ENCODE measurements at places on chromosomes 13 and 19.
A peak's percentile ranks its signal among the peaks of the same experiment; 100 is the strongest.

DNA sequence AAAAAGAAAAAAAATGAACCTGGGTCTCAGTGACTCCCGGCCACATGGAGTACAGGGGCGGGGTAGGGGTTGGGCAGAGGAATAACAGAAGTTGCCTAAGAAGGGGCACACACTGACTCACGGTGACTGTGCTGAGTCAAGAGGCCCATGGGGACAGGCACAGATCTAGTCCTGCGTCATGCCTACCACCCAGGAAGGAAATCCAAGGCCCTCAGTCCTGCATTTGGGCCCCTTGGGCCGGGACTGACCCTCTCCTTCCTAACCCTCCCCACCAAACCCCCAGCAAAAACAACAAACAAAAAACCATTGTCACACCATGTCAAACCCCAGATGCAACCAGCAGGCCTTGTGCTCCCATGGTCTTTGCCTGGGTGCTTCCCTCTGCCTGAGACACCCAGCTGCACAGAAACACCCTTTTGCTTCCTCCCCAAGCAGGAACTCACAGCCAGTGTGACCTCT, 9.6 kb upstream of the NOTCH3 start:
- DNase-seq: no peak

DNA sequence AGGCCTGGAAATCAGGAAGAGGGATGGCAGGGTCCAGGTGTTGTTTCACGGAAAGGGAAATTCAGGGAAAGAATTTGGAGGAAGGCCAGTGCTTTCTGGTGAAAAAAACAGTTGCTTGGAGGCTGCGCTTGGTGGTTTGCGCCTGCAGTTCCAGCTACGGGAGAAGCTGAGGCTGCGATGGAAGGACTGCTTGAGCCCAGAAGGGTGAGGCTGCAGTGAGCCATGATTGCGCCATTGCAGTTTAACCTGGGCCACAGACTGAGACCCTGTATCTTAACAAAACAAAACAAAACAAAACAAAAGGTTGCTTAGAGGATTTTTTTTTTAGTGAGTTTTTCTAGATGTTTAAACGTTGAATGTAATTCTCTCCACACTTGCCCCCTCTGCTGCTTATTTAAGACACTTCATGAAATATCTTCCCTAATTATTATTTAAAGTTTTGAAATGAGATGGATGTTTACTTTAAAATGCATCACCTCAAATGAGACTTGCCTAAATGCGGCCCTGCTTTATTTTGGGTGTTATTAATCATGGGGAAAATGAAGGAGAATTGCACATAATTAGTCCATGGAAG, 75.4 kb upstream of the TRPC4 start:
- peak; percentile 4 for DNase-seq

DNA sequence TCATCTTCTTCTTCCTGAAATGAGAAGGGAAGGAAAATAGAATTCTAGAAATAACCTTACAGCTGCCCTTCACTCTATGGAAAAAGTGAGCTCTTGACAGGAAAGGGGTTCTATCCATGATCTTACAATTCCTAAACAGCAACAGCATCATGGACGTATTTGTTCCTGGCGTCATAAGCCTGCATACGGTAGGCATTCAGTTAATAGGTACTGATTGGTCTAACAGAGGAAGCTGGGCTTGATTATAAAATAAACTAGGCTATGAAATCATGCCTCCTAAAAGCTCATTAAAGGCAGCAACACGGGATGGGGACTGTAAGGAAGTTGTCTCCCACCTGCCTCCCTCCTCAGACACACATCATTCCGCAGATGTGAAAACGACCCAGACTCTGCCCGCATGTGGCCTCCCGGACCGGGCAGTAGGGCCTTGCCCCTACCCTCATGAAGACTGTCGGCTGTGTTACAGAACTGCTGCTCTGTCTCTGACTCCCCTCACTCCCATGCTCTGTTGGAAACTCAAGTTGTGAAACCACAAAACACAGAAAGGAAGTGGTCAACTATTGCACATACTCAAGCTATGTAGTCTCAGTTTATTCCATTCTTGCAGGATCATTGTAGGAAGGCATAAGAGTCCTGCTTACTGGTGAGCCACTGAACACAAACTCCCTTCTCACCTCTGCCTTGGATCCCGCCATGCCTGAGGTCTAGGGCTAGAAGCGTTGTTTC, 129.8 kb downstream of the DLEU7 start:
- DNase-seq: no peak

GRCh38 chr13:111407381-111408131, 87.1 kb downstream of the TEX29 start:
- no peak for DNase-seq

DNA sequence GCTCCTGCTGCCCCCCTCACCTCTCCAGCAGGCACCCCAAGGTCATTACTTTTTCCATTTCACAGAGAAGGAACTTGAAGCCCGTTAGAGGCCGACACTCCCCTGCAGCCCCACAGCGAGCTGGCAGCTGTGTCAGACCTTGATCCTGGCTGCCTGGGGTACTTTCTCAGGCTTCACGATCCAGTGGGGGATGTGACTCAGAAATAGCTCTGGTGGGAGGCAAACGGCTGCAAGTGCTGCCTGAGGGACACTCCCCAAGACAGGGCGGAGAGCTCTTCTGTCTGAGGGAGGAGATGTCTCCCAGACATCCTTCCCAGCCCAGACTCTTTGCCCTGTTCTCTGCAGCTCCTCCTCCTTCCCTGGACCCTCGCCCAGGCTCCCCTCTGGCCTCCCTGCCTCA, 4.8 kb downstream of the TSKS start:
- no peak for DNase-seq

- no peak for DNase-seq
These were observed 107.0 kb downstream of the ZIC5 start for GRCh38 chr13:99864627-99864990.

DNA sequence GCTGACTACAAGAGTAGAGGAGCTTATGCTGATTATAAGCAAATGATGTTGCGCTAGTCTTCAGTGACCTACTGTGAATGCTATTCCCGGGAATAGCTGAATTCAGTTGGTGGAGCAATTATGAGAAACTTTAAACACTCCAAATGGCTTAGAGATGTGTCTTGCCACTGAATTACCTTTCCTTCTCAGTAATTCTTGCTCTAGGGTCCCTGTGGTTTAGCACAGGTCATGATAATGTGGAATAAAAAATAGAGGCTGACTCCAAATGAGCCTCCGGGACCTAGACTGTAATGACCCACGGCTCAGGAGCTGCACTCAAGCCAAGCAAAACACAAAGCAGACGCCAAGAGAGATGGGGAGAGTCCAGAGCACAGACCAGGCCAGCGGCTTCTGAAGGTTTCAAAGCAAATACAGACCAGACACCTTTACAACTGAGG, 124.7 kb downstream of the RGCC start:
- DNase-seq: no peak

DNA sequence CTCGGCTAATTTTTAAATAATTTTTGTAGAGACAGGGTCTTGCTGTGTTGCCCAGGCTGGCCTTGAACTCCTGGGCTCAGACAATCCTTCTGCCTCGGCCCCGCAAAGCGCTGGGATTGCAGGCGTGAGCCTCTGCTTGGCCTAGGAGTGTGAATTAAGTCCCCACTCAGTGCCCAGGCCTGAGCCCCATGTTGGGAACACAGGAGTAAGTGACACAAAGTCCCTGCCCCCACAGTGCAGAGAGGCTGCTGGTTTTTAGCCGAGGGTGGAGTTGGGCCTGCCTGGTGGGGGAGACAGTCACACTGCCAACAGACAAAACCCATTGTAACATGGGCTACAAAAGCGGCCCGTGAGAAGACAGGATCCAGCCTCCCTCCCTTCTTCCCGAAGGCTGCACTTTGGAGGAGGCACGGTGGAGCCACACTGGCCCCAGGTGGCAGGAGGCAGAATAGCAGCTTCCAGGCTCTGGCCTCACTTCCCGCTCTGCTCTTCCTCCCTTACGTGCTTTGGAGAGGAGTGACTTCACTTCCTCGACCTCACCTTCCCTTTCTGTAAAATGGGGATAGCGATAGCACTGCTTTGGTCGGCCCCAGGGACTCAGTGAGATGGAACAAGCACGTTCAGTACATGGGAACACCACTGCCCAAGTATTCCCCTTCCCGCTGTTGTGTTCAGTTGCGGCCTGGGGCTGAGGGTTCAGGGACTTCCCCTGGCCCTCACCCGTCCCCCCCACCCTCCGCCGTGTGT, 15.2 kb upstream of the EHD2 start:
- DNase-seq: peak; percentile 94

DNA sequence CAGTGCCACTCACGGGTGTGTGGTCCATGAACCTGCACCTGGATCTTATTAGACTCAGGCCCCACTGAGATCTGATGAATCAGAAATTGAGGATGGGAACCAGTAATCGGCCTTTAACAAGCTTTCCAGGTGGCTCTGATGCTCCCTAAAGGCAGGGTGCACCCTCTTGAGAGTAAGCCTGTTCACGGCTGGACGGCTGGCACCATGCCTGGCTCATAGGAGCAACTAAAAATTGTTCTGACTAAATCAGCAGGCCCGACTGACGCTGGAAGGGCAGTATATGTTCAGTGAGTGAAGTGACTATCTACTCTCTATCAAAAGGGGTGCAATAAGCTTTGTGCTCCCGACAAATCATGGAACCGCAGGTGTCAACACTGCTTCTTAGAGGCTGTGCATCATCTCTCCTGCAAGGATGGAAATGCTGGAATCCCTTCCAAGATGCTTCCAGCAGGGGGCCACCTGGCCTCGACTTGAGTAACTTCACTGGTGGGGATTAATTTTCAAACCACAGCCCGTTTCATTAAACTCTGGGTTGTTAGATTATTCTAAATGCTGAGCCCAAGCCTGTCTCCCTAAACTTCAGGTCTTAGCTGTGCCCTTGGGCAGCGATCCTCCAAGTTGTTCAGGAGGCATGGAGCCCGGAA, 28.4 kb downstream of the TMTC4 start:
- DNase-seq: peak; percentile 59

DNA sequence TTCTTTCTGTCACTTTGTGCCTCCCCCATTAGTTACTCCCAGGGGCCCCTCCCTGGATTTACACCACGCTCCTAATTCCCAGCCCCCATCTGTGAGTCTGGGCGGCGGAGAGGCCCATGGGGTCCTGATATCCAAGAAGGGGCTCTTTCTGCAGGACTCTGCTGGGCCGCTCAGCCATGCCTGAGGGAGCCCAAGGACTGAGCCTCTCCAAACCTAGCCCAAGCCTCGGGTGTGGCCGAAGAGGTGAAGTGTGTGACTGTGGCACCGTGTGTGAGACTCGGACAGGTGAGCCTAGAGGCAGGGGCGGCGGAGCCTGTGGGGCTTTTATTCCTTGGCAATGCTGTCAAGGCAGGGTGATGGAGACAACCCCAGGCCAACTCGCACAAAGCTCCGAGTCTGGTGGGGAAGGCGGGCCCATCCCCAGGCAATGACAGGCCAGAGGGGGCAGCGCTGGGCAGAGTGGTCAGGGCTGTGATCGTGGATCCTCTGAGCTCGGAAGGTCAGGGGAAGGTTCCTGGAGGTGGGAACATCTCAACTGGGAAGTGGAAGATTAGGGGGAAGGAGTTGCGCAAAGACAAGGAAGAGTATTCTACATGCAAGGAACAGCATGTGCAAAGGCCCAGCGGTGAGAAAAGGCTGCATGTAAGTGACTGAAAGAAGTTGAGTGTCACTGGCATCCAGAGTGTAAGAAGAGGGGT, 1.6 kb downstream of the PLEKHG2 start:
- DNase-seq: peak; percentile 60

DNA sequence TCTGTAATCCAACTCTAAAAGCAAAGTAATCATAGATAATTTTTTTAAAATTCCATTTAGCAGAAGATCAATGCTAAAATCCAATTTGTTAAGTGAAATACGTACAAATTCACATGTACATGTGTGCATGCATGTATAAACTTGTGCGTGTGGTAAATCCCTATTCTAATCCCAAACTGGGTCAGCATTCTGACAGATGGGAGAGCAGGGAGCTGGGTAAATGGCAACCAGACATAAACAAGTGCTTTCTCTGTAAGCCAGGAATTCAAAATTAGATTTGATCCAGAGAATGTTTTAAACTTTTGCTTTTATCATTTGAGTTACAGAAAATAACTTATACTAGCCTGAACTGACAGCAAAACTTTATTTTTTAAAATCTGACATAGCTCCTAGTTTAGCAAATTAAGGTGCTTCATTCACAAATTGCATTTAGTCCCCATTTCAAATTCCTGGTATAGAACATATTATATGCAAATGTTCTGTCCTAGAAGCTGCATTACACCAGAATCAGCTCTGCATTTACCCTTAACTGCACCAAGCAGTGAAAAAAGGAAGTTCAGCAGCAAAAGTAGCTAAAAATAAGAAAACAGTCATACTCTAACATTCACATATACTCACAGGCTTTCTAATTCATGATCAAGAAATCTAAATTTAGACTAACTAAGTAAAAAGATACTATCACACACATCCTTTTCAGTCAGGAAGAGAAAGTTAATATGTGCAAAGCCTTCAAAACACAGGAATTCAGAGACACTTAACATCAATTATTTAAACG, 32.6 kb downstream of the UBL3 start:
- DNase-seq: no peak

DNA sequence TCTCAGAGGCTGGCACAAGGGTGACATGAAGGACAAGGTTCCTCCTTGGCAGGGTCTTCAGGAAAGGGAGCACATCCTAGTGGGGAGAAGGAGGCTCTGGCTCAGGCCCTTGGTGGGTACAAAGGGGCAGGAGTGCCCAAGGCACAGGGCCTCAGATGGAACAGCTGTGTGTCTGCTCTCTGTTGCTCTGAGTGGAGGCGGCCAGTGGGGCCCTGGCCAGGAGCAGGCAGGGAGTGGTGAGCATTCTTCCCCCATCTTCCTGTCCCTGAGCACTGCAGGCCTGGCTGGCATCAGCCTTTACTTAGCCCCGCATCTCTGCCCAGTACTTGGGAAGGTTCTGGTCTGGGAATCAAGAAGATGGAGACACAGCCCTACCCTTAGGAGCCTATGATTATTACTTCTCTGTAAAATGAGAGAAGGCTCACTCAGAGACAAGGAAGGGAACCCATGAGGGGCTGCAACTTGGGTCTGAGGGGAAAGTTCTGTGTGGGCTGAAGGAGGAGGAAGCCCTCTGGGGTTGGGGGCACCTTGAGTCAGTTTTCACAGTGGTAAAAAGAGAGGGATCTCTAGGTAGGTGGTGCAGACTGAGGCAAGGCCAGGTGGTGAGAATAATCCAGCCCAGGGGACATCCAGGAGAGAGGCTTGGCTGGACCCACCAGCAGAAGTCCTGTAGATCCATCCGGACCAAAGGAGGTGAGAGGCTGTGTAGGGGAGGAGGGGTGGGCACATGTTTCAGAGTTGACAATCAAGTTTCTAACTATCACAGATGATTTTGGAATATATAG, 173.5 kb downstream of the TSHZ3 start:
- no peak for DNase-seq

DNA sequence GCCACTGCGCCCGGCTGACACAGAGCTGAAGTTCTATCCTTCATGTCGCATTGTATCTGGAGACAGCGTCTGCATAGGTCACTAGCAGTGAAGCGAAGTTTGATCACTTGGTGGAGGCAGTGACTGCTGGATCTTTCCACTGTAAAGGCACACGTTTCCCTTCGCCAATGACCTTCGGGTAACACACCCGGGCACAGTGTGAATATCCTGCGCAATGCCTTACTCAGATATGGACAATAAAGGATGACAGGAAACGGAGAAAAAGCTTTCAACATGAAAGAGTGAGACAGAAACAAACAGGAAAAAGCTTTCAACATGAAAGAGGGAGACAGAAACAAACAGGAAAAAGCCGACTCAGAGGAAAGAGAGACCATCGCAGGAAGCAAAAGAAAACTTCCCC, 17.1 kb downstream of the ARL11 start:
- no peak for DNase-seq

GRCh38 chr13:51618626-51619025, 34.4 kb downstream of the WDFY2 start:
- no peak for DNase-seq
